ENCODE measurements at places on chromosomes 1 and 21. TPM values are rescaled to one million over a fixed set of nuclear protein-coding genes. Genes with fewer than 3 reads are reported as not detected.

- no peak within 1 kb of the TSS for H3K27ac ChIP-seq
- no peaks in the 10 kb centered on the region for H3K27me3 ChIP-seq
- H3K4me1 ChIP-seq, result no peaks in the 10 kb centered on the region
- DNase-seq, result no peak
Measured at GRCh38 chr1:168280296-168280927, at the start of gene TBX19. TBX19 (plus strand) TSS chr1:168280877; CDS start chr1:168281091, 214 bp downstream.

- H3K36me3 ChIP-seq, result no peaks in the 10 kb centered on the region
- H3K27ac ChIP-seq, result peak overlapping the region; percentile 98
- no peaks in the 10 kb centered on the region for H3K27me3 ChIP-seq
- H3K4me1 ChIP-seq, result peaks cover 33% of the 10 kb centered on the region
- no peak for DNase-seq
Measured at GRCh38 chr1:111509997-111510375, 6.6 kb upstream of the ADORA3 start.

GRCh38 chr1:64892576-64893573, 73.5 kb downstream of the JAK1 start:
- no peak overlapping the region for H3K4me3 ChIP-seq
- DNase-seq, result no peak
- H3K27ac ChIP-seq, result no peak overlapping the region

DNA sequence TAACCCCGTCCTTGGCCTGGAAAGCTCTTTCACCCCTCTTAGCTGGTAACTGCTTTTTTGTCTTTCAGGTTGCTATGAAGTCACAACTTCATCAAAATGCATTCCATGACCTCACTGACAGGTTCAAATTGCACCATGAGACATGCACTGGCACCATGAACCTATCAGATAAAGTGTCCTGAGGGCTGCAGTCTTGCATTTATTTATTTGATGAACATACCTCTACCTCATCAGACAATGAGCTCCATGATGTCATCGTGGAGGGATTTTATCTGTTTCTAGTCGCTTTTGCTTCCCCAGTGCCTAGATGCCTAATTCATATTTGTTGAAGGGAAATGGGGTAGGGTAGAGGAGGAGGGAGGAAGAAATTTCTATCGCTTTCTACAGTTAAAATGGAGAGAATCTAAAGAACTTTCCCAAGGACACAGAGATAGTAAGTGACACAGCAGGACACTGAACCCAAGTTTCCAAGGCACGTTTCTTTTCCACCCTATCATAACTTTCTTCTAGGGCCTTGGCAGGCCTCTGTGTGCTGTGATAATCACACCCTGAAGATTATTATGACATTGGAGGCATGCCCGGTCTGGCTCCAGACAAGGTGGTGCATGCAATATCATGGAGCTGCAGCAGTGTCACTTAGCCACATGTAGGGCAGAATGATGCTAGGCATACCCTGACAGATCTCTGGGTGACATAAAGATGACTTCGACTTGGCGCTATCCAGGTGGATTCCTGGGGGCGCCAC, 69.5 kb downstream of the CD58 start:
- H3K4me3 ChIP-seq, result no peak overlapping the region
- no peak for DNase-seq
- H3K4me1 ChIP-seq, result no peaks in the 10 kb centered on the region
- H3K27me3 ChIP-seq, result no peaks in the 10 kb centered on the region
- H3K36me3 ChIP-seq, result no peaks in the 10 kb centered on the region

DNA sequence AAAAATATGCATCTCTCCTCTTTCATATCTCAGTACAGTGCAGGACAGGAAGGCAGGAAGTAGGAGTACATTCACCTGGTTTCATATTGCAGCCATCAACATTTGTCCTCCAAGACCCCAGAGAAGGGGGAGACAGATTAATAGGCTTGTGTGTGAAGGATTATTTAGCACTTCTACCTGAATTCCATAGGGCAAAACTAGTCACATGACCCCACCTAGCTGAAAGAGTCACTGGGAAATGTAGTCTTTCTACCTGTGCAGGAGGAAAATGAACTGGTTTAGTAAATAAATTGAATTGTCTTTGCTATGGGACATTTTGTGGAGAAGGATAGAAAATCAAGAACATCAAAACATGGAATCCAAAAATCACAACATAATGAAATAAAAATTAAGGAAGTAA, 13.9 kb upstream of the TRIM33 start:
- H3K27ac ChIP-seq, result no peak overlapping the region
- no peak overlapping the region for H3K4me3 ChIP-seq
- no peaks in the 10 kb centered on the region for H3K4me1 ChIP-seq
- no peaks in the 10 kb centered on the region for H3K27me3 ChIP-seq
- DNase-seq, result no peak

GRCh38 chr21:33739701-33740100, 97.4 kb downstream of the ITSN1 start:
- peaks cover 13% of the 10 kb centered on the region for H3K36me3 ChIP-seq
- H3K27ac ChIP-seq, result no peak overlapping the region

DNA sequence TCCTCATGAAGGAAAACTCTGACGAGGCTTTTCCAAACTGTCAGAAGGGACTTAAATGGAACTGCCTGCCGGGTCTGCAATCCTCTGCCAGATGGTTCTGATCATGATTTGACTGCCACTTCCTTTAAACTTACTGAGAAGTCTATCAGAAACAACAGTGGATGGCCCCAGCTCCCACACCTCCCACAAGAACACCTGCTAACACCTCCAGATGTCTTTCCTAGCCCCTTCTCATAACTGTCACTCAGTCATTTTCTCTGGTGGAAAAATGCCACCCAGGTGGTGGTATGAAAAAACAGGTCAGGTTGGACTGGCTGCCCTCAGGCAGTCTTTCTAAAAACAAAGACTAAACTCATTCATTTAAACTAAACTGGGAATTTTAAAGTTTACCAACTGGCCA, 66.7 kb upstream of the ABCD3 start:
- no peak overlapping the region for H3K4me3 ChIP-seq
- no peak overlapping the region for H3K27ac ChIP-seq
- no peaks in the 10 kb centered on the region for H3K27me3 ChIP-seq
- no peaks in the 10 kb centered on the region for H3K4me1 ChIP-seq

- H3K36me3 ChIP-seq, result no peaks in the 10 kb centered on the region
- H3K4me1 ChIP-seq, result no peaks in the 10 kb centered on the region
- DNase-seq, result no peak
- peak overlapping the region; percentile 93 for H3K4me3 ChIP-seq
- H3K27ac ChIP-seq, result no peak overlapping the region
Measured at GRCh38 chr1:93446837-93447451, 974 bp upstream of the FNBP1L start.

DNA sequence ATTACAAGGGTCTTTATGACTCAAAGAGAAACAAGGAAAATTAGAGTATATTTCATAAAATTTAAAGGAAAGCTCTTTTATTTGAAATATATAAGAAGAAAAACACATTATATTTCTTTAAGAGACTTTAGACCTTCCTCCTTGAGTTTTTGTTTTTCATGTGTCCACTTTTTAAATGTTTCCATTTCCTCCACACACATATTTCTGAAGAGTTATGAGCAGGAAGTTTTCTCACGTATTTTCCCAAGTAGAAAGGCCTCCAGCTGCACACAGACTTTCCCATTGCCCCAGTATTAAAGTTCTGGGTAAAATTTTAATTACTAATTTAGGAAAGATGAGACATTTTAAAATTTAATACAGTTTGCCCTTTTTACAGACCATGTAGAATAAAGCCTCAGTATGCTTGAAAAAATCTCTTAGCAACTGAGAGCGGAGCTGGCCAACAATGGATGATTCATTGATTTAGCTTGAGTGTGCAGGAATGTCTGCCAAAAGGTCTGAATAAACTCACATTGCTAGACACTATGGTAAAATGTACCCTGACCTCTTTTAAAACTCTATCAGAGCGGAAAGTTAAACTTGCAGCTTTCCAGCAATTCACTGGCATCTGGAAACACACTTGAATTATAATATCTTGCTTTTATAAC, 57.9 kb downstream of the DDAH1 start:
- H3K27me3 ChIP-seq, result no peaks in the 10 kb centered on the region
- H3K4me3 ChIP-seq, result no peak overlapping the region
- H3K27ac ChIP-seq, result peak overlapping the region; percentile 73

- H3K4me3 ChIP-seq, result no peak overlapping the region
- no peak for DNase-seq
- peaks cover 2% of the 10 kb centered on the region for H3K36me3 ChIP-seq
- H3K4me1 ChIP-seq, result no peaks in the 10 kb centered on the region
Measured at GRCh38 chr1:63537940-63538339, 14.6 kb downstream of the EFCAB7 start.

- H3K36me3 ChIP-seq, result no peaks in the 10 kb centered on the region
- no peaks in the 10 kb centered on the region for H3K4me1 ChIP-seq
- no peaks in the 10 kb centered on the region for H3K27me3 ChIP-seq
- DNase-seq, result no peak
Measured at GRCh38 chr1:24984800-24985522, 54.9 kb upstream of the RUNX3 start.

DNA sequence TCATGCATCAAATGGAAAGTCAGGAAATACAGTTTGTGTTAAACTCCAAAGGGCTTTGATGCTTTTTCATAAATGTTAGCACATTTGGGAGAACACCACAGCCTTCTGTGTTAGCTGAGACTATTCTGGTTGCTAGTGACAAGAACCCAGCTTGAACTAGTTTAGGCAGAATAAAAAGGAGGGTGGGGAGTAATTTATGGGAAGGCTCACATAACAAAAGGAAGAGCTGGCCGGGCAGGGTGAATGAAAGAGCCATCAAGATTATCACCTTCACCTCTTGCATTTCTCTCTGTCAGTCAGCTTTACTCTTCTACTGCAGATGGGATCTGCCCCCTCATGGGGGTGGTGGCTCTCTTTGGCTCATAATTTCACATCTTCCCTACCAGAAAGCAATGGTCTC, 75.4 kb upstream of the VTCN1 start:
- no peaks in the 10 kb centered on the region for H3K27me3 ChIP-seq
- H3K36me3 ChIP-seq, result no peaks in the 10 kb centered on the region
- no peak overlapping the region for H3K27ac ChIP-seq

DNA sequence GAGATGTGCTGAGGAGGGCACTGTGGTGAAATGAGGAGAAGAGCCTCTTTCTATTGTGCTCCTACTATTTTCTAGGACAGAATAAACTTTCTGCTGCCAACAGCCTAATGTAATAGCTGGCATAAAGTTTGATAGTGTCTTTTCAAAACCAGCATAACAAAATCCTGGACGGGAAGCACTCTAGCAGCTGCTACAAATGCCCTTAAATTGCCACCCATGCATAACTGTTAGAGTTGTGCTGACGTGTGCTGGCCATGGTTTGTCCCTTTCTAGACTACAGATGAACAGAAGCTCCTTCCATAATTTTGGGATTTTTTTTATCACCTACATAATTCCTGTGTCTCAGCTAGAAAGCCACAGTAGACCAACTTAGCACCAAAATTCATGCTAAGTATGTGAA, 88.5 kb upstream of the DEPDC1 start:
- H3K4me3 ChIP-seq, result no peak overlapping the region
- H3K27ac ChIP-seq, result no peak overlapping the region
- DNase-seq, result no peak
- no peaks in the 10 kb centered on the region for H3K27me3 ChIP-seq
- no peaks in the 10 kb centered on the region for H3K36me3 ChIP-seq

The KCNE2 gene
- total RNA-seq, result not detected

The UTS2 gene
- total RNA-seq, result not detected

The MFSD2A gene
- 0.32 TPM for total RNA-seq

The GBP1 gene
- total RNA-seq, result 59.7 TPM

The SPATA17 gene
- total RNA-seq, result not detected

The FCER1A gene
- not detected for total RNA-seq

The MAP1LC3C gene
- not detected for total RNA-seq

The GJA8 gene
- not detected for total RNA-seq

The NTNG1 gene
- not detected for total RNA-seq

The MAP3K21 gene
- 2.6 TPM for total RNA-seq

The PAQR7 gene
- total RNA-seq, result 6.9 TPM
